RPMI8226 (cell line): ENCODE measurements at places on chromosomes 3 and 15.
A peak's percentile ranks its signal among the peaks of the same experiment; 100 is the strongest.

DNA sequence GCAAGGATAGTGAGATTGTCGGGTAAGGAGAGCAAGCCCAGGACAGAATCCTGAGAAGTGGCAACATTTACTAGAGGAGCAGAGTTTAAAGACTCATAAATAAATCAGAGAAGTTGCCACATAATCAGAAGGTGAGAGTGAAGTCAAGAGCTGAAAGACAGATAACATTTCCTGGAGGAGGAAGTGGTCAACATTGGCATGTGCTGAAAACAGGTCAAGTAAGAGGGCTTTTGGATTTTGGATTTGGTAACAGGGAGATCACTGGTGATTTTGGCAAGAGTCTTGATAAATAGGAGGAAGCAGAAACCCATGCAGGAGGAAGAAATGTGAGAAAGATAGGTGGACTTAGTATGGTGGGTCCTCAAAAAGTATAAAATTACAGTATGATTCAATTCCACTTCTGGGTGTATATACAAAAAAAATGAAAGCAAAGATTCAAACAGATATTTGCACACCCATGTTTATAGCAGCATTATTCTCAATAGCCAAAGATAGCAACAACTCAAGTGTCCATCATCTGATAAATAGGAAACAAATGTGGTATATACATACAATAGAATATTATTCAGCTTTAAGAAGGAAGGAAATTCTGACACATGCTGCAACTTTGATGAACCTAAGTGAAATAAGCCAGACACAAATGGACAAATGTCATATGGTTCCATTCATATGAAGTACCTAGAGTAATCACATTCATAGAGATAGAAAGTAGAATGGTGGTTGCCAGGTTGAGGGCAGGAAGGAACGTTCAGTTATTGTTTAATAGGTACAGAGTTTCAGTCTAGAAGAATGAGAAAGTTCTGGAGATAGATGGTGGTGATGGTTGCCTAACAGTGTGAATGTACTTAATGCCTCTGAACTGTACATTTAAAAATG lies 27.3 kb upstream of the MBNL1 start:
- DNase-seq: peak; percentile 63

GRCh38 chr3:119700269-119700919 lies 2.4 kb upstream of the CFAP91 start:
- DNase-seq: no peak

DNA sequence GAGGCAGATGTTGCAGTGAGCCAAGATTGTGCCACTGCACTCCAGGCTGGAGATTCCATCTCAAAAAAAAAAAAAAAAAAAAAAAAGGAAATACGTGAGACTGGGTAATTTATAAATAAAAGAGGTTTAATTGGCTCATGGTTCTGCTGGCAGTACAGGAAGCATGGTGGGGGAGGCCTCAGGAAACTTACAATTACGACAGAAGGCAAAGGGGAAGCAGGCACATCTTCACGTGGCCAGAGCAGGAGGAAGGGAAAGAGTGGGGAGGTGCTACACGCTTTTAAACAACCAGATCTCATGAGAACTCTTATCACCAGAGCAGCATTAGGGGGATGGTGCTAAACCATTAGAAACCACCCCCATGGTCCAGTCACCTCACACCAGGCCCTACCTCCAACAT lies 138.2 kb upstream of the IL12A start:
- DNase-seq: no peak

- DNase-seq: peak; percentile 92
These were observed at the start of gene SEMA3G for GRCh38 chr3:52444860-52445793. Gene SEMA3G (minus strand): TSS chr3:52445103. CDS start chr3:52445027, 76 bp downstream.

- DNase-seq: no peak
These were observed 36.3 kb upstream of the MYH15 start for GRCh38 chr3:108546692-108547091.

GRCh38 chr15:64703632-64703959 lies 71.8 kb downstream of the RBPMS2 start:
- DNase-seq: no peak

- DNase-seq: no peak
These were observed 16.9 kb downstream of the CEP19 start for GRCh38 chr3:196694941-196695848.

GRCh38 chr3:143360244-143360643 lies 240.7 kb downstream of the CHST2 start:
- DNase-seq: no peak

GRCh38 chr3:12620729-12621128 lies 43.2 kb downstream of the RAF1 start:
- DNase-seq: no peak

- no peak for DNase-seq
These were observed 156.3 kb downstream of the WNT5A start for GRCh38 chr3:55330756-55331155.

DNA sequence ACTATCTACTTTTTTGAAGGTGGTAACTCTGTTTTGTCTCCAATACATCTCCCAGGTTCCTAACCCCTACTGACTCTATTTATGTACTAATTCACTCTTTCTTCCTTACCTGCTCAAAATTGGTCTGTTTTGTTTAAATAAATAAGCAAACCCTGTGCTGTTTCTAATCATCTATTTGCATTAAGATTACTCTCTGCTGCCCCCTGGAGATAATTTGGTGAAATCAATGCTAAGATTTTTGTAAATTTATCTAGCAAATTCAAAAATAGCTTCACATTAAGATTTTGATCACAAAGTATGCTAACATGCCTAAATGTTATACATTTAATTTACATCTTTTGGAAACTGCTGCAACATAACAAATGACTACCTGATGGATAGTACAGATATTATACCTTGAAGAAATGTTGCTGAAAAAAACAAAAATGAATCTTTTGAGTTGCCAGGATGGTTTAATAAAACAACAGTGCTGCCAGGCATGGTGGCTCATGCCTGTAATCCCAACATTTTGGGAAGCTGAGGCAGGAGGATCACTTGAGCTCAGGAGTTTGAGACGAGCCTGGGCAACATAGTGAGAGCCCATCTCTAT lies 4.4 kb upstream of the CD200R1 start:
- peak; percentile 57 for DNase-seq

DNA sequence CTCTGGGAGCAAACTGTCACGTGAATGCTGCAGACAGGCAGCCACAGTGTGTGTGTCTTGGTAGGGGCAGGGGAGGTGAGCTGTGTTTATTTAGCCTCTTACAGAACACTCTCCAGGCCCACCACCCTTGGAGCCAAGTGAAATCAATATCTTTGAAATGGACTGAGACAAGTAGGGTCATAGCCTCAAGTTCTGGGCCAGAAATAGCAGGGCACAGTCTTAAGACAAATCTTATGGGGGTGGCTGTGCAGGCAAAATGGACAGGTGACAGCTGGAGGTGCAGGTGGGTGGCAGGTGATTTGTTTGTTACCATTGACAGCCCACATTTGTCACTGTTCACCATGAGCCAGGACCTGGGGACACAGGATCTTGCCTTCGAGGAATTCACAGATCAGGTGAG lies 93.6 kb upstream of the NMNAT3 start:
- DNase-seq: no peak

- no peak for DNase-seq
These were observed 42.6 kb downstream of the PXK start for GRCh38 chr3:58375254-58375653.

DNA sequence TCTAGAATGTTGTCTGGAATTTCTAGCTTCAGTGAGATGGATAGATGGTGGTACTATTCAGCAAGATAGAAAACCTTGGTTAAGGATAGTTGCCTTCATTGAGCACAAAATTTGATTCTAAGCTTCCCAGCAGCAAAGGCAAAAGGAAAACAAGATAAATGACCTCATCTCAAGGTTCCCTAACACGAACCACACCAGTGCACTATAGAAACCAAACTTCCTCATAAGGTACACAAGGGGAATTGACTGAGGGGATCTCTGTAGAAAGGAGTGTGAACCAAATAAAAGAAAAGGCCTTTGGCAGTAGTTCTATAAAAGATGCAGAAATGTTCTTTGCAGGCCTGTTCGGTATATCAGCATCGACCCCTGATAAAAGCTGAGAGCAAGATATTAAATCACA lies 288.9 kb downstream of the SHQ1 start:
- DNase-seq: no peak

DNA sequence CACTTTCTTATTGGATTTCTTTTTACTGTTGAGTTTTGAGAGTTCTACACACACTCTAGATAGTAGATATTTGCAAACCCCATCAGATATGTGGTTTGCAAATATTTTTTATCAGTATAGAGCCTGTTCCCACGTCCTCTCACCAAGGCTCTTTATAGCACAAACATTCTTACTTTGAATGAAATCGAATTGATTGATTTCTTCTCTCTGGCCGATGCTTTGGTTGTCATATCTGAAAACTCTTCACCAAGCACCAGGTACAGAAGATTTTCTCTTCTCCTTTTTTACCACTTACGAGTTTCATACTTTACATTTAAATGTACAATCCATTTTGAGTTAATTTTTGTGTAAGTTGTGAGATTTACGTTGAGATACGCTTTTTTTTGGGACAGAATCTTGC lies 163.4 kb downstream of the PTPRG start:
- no peak for DNase-seq

DNA sequence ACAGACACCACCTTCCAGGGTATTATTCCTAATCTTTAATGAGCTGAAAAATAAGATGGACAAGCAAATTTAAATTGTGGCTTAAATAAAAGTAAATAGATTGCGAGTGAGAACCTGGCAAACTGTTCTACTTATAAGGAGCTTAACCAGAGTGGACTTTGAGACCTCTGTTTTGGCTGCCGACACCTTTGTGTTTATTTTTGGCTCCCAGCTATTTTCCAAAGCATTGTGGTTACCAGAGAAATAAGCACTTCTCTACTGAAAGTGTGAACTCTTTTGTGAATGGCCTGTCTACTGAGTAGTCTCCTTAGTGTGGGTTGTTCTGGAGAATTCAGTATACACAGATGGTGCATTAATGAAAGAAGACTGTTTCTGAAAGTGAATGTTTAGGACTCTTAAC lies 109.4 kb downstream of the ATP8B4 start:
- no peak for DNase-seq

DNA sequence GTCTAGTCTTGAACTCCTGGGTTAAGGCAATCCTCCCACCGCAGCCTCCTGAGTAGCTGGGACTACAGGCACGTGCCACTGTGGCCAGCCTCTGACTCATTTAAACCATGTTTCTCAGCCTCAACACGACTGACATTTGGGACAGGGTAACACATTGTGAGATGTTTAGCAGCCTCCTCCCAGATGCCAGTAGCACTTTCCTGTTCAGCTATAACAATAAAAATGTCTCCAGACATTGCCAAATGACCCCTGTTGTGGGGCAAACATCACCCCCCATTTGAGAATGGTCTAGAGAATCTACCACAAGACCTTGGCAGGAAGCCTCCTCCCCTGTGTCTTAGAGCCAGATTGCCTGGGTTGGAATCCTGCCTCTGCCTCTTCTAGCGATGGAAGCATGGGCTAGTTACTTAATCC lies 8.4 kb downstream of the TMEM40 start:
- no peak for DNase-seq

DNA sequence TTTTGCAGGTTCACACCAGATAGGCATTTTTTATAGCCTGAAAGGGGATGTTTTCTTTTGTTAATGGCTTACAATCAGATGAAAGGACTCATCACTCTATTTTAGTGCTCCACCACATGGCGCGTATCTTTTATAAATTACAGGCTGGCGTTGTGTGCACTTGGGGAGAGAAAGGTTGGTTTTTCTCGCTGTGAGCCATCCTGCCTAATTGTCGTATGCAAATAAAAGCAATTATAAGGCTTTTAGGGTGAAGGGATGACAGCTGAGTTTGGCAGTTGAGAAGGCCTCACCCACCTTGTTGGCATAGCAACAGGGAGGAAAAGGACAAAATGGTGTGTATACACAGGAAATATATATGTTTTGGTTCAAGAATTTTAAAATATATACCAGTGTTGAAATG lies 268.0 kb downstream of the NR2F2 start:
- DNase-seq: no peak

DNA sequence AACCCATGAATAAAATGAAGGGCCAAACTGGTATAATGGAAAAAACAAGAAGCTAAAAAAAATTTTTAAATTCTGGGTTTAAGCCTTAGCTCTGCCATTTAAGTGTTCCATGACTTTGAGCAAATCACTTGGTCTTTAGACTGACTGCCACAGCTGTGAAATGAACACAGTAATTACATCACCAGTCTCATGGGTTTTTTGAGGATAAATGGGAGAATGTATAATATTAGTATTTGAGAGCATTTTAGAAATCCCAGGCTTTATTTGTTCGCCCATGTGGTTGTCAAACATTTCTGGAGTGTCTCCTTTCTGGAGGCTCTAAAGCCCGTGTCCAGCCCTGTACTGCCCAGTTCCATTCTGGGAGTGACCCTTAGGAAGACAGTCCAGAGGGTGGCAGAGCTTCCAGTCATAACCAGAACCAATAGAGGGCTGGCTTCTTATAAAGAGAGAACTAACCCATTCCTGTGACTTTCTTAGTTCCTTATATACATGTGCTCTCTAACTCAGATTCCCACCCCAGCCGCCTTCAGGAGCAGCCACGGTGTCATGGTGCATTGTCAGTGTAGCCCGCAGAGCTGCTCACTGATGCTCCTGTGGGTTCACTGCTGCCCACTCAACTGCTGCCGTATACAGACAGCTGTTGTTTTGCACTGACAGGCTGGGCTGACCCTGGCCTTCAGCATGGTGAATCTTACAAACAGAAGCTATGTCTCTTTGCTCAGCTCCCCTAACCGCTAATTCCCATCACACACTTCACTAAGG lies 44.7 kb downstream of the BOC start:
- no peak for DNase-seq
